ENCODE measurements at places on chromosomes 7 and 10. TPM values are rescaled to one million over a fixed set of nuclear protein-coding genes. Genes with fewer than 3 reads are reported as not detected.

- no peak for DNase-seq
Measured at GRCh38 chr10:810351-810846, 120.9 kb upstream of the DIP2C start.

The KLF14 gene
- not detected for total RNA-seq

DNA sequence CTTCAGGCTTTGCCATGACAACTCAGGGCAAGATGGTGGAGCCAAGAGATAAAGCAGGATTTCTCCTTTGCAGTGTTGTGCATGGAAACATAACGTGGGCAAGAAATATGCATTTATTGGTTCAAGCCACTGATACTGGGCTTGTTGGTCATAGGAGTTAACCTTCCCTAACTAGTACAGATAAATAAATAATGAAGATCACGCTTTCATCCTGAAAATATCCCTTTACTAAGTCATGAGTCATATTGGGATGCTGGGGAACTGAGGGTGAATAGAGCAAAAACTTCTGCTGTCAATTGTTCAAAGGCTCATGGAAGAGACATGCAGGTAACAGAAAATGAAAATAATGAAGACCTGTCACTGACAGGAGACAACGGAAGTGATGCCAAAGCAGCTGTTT lies 55.5 kb downstream of the TES start:
- no peak for DNase-seq

- no peak for DNase-seq
Measured at GRCh38 chr10:112898540-112899390, 51.3 kb upstream of the TCF7L2 start.

The FBXL13 gene
- 0.56 TPM for total RNA-seq

The DPP6 gene
- not detected for total RNA-seq

DNA sequence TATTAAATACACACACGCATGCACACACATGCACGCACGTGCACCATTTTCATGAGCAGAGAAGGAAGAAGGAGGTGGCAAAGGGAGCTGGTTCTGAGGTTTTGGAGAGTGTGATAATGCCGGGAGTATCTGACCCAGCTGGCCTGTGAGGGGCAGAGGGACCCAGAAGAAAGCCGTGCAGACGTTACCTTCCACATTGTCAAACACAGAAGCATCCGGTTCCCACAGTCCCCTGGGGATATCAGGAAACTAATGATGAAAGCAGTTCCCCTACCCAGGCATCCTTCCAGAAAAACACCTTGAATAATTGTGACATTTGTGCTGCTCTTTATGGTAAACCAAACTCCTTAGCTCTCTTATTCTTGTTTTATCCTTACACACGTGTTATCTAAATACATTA lies 85.7 kb upstream of the FAM180A start:
- no peak for DNase-seq

The STEAP4 gene
- not detected for total RNA-seq

The WDR86 gene
- not detected for total RNA-seq

The ADAP1 gene
- total RNA-seq = 19.9 TPM

The PRSS1 gene
- not detected for total RNA-seq

The GLI3 gene
- 0.14 TPM for total RNA-seq

DNA sequence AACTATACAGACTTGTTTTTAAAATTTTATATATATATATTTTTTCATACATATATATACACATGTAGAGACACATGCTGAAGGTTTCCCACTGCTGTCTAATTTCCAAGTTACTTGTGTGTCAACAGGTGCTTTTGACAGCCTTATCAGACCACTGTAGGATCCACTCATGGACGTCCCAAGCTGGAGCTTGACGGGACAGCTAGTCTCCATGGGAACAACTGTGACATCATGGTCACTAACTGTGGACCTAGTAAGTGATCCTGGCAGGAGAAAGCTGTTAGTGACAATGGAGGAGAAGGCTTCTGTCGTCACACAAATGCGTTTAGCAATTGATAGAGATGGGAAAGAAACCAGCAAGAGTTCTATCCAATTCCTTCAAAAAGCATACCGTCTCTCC lies 60.2 kb upstream of the DDC start:
- no peak for DNase-seq

GRCh38 chr7:92714767-92715166 lies 121.6 kb downstream of the CDK6 start:
- DNase-seq = no peak

DNA sequence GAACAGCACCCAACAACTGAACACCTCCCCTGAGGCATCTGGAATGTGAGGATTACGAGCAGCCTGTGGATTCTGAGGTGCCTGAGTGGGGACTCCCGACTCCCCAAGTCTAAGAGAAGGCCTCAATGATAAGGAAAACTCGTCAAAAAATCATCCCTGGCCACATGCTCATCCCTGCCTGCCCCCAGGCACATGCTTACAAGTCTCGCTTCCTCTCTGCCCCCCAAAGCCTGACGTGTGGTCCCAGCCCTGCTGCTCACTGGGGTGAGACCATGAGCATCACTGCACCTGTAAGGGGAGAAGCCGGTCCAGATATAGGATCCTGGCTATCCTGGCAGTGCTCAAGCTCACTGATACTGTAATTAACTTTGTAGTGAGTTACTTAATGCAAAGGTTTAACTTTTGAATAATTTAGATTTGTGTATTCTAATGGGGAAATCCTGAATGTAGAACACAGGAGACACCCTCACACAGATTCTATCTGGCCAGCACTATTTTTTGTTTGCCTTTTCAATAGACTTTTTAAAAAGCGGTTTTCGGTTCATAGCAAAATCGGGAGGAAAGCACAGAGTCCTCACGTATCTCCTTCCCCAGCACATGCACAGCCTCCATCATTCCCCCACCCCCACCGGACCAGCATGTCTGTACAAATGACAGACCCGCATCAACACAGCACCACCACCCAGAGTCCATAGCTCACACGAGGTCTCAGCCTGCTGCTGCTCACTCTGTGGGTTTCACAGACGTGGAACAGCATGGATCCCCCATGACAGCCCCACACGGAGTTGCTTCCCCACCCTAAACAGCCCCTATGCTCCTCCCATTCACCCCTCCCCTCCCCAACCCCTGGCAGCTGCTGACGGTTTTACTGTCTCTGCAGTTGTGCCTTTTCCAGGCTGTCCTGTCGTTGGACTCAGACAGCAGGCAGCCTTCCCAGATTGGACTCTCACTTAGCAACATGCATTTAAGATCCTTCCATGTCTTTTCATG lies 167.9 kb downstream of the DIP2C start:
- no peak for DNase-seq

The HOXA1 gene
- 0.16 TPM for total RNA-seq

DNA sequence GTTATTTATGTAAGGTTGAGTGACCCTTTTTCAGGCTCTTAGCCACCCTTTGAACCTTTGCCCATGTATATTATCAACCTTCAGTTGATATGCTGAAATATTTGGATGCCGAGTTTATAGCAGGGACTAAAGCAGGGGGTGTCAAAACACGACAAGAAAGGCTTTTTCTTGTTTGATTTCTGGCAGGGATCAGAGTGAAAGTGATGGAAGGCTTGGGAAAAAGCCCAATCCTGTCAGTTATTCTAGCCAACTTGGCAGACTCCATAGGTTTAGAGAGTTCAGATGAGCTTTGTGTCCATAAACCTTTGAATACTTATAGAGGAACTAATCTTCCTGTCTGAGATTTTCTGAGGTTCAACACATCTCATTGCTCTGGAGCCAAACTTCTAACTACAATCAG lies 47.5 kb downstream of the INHBA start:
- DNase-seq = no peak

GRCh38 chr7:158975526-158976467 lies 119.4 kb downstream of the DYNC2I1 start:
- no peak for DNase-seq

- no peak for DNase-seq
Measured at GRCh38 chr7:87944547-87944946, 10.5 kb downstream of the ADAM22 start.

- no peak for DNase-seq
Measured at GRCh38 chr7:100791881-100792666, 35.2 kb downstream of the EPHB4 start.

The OR6V1 gene
- total RNA-seq = not detected

DNA sequence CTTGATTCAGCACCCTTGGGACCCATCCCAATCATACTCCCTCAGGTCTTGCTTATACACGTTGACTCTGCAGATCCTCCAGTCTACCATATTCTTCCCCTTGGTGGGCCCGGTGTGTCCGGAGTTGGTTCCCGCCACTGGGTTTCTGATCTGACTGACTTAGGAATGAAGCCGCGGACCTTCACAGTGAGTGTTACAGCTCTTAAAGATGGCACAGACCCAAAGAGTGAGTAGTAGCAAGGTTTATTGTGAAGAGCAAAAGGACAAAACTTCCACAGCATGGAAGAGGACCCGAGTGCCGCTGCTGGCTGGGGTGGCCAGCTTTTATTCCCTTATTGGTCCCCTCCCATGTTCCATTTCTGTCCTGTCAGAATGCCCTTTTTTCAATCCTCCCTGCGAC lies 5.9 kb upstream of the GDF10 start:
- DNase-seq = no peak

The FBXO24 gene
- total RNA-seq = 4.0 TPM

DNA sequence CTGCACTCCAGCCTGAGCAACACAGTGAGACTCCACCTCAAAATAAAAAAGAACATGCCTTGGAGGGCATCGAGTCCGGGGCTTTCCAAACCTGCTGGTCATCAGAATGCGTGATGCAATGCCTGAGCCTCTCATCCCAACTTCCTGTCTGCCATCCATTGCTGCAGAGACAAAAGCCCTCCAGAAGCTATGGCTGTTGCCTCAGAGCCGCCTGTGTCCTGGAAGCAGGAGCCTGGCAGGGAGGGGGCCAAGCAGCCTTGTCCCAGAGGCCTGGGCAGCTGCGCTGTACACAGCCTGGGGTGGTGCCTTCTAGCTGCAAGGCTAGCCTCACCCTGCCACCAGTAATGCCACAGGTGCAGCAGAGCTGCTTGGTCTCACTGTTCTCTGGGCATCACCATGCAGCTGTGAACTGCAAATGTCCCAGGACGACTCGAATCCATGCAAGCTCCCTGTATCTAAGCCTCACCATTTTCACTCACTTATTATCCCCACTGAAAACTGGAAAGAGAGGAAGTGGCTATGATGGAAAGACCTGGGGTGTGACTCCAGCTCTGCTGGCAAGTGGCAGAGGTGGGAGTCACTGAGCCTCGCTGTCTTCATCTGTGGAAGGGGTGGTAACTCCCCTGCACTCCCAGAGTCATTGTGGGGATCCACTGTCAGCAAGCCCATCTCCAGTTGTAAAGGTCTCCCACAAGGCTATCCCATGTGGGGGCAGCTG lies 7.0 kb downstream of the ALOX5 start:
- DNase-seq = no peak

- no peak for DNase-seq
Measured at GRCh38 chr10:35887685-35888084, 245.6 kb upstream of the FZD8 start.

The RALA gene
- total RNA-seq = 27.8 TPM

The TMEM26 gene
- not detected for total RNA-seq

DNA sequence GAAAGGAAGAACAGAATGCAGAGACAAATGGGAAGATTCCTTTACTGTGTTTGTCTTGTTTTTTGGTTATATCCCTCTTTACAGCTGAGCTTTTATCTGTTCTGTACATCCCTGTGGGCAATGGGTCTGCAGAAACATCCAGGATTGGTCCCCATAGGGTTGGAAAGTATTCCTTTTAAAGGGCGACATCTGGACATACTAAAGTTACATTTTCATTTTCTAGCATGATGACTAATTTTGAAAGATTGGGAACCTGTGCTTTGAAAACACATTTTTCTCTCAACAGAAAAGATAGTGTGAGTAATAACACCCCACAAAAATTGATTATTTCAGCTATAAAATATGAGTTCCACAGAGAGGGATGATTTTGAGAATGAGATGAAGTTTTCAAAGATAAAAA lies 435.8 kb downstream of the GPAM start:
- DNase-seq = no peak

- no peak for DNase-seq
Measured at GRCh38 chr7:30699706-30700495, 17.6 kb upstream of the CRHR2 start.

GRCh38 chr10:26628395-26628794 lies 69.1 kb upstream of the PDSS1 start:
- DNase-seq = no peak

The CRHR2 gene
- total RNA-seq = not detected

DNA sequence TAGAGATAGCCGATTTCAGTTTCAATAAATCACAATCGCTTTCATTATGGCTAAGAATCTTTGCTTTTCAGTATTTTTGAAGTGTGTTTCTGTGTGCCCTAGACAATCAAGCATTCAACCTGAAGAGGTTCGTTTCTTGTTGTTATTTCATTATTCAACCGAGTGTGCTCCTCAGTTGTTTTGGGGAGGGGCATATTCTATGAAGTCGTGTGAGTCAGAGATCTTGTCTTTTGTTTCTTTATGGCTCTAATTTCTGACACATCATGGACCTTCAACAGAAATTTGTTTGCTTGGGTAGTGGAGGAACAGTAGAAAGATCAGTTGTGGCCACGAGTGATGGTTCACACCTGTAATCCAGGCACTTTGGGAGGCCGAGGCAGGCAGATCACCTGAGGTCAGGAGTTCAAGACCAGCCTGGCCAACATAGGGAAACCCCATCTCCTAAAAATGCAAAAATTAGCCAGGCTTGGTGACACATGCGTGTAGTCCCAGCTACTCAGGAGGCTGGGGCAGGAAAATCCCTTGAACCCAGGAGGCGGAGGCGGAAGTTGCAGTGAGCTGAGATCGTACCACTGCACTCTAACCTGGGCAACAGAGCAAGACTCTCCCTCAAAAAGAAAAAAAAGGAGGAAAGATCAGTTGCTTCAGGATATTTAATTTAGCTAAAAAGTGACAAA lies 38.3 kb downstream of the C1QL3 start:
- DNase-seq = no peak

DNA sequence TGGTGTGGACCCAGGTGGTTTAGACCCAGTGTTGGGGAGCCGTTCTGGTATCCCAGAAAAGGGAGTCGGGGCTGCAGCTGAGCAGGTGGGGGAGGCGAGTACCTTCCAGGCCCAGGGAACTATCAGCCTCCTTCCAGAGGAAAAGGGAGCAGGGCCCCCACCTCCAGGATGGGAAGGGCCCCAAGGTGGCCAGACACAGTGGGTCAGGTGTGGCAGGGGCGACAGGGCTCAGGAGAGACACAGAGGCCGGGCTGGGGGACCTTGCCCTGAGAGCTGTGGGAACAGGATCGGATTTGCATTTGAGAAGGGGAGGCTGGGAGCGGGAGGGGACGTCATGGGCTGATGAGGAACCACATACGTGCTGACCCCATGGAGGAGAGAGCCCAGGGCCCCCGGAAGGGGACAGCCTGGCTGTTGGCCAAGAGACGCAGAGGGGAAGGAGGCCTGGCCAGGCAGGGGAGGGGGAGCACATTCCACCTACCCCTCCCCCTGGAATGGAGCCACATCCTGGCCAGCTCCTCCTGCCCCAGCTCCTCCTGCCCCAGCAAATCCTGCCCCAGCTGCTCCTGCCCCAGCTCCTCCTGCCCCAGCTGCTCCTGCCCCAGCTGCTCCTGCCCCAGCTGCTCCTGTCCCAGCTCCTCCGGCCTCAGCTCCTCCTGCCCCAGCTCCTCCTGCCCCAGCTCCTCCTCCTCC lies 9.7 kb upstream of the TTYH3 start:
- no peak for DNase-seq
